ENCODE measurements at places on chromosomes 5 and 9. TPM values are rescaled to one million over a fixed set of nuclear protein-coding genes. Genes with fewer than 3 reads are reported as not detected.

GRCh38 chr5:82358457-82358856 is 80.3 kb upstream of the RPS23 start:
- peak; percentile 83 for DNase-seq

- DNase-seq = no peak
Observed at GRCh38 chr5:62450259-62450658, 37.7 kb downstream of the IPO11 start.

DNA sequence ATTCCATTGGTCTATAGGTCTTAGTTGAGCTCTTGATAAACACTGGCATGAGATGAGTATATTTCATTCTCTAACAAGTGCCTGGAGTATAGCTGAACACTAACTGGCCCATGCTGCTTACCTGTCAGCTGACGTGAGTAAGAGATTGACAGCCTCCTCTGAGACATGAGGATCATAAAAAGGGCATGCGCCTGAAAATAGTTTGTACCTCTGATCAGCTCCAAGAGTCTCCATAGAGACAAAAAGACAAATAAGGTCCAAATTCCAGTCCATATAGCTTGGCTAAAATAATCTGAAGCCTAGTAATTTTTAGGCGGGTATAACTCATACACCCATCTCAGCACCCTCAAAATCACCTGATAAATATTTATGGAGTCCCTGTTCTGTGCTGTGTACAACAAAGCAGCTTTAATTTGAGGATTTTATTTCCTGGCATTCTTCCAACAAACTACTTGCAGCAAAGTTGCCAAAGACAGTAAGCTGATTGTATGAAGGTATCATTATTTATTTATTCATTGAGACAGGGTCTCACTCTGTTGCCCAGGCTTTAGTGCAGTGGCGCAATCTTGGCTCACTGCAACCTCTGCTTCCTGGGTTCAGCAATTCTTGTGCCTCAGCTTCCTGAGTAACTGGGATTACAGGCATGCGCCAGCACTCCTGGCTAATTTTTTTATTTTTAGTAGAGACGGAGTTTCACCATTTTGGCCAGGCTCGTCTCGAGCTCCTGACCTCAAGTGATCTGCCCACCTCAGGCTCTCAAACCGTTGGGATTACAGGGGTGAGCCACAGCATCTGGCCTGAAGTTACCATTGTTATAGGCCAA is 16.2 kb upstream of the FSD1L start:
- no peak for DNase-seq

DNA sequence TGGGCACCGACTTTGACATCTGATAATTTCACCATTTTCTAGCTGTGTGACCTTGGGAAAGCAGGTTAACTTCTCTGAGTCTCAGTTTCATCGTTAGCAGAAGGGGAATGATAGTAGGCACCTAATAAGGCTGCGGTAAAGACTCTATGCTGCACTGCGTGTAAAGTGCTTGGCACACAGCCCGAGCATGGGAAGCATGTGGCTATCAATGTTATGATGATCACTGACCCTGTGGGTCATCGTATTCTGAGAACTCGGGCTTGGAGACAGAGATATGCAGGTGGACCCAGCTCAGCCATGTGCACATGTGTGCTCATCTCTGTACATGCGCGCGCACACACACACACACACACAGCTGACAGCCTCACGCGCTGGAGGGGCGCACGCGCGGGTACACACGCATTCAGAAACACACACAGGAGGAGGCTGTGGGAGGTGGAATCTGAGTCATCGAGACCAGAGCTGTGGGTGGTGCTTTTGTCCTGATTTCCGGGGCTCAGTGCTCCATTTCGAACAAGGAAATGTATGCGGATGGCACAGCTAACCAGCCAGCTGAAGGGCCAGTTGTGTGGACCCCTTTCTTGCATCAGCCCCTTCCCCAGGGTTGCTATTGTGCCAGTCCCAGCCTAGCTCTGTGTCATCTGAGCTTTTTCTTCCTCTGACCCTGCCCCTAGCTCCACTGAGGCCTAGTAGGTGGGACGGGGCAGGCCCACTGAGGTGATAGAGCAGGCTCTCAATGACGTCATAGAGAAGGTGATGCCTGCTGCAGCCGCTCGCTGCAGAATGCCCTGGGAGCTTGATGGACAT is 11.1 kb upstream of the ARAP3 start:
- DNase-seq = no peak

DNA sequence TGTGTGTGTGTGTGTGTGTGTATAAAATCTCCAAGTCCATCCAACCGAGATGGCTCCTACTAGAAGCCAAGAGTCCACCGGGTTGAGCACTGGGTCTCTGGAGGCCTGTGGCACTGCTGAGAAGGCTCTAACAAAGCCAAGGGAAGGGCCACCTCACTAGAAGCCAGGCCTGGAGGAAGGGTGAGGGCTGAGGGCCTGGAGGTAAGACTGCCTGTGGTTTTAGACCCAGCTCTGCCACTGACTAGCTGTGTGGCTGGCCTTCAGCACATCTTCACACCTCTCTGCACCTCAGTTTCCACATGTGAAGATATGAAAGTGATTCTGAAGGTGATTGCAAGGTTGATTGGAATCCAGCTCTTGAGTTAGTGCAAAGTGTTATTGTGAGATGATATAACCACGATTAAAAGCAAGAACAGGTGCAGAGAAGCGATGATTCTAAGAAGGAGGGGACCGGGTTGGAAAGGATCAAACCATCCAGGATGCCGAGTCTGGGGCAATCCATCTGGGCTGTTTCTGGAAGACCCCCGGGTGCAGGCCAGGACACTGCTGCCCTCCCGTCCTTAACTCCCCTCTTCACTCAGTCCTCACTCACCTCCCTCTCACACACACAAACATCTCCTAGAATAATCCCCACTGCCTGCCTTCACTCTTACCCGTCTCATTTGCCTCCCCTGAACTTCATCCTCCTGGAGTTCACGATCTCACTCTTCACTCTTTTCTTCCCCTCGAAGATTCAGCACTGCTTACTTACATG is 2.3 kb downstream of the IL4 start:
- no peak for DNase-seq

Gene FAM193B
- 74.1 TPM for total RNA-seq

GRCh38 chr9:73152953-73153352 is 1.3 kb downstream of the ANXA1 start:
- no peak for DNase-seq

DNA sequence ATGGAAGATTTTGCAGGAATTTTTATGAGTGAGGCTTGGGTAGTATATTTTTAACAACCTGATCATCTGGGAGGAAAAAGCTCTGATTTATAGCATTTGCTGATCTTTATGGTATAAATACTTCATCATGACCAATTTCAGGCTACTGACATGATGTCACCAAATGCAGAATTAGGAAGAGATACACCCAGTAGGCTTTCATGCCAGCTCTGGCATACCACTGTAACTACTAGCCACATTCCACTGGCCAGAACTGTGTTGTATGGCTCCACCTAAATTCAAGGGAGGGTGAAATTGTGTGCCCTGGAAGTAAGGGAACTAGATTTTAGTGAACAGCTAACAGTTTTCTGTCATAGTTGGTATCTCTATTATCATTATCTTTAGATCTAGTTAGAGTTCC is 17.6 kb downstream of the AP3S1 start:
- DNase-seq = no peak

Gene SPINK4
- total RNA-seq = not detected

DNA sequence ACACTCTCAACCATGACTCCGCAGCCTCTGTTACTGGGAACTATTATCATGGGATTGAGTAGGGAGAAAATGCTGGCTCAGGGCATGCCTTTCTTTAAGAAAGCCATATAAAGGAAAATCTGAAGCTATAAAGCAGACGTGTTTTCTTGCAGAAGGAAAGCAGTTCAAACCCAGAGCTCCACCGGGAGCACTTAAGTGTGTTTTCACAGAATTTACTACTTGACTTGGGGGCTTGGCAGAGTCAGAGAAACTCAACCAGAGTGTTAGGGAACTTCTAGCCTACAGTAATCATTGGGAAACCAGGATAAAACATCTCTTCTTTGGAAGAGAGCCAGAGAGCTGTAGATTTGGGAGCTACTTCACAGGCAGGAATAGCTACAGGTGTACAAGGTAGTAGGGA is 283.4 kb upstream of the ADRA1B start:
- no peak for DNase-seq

DNA sequence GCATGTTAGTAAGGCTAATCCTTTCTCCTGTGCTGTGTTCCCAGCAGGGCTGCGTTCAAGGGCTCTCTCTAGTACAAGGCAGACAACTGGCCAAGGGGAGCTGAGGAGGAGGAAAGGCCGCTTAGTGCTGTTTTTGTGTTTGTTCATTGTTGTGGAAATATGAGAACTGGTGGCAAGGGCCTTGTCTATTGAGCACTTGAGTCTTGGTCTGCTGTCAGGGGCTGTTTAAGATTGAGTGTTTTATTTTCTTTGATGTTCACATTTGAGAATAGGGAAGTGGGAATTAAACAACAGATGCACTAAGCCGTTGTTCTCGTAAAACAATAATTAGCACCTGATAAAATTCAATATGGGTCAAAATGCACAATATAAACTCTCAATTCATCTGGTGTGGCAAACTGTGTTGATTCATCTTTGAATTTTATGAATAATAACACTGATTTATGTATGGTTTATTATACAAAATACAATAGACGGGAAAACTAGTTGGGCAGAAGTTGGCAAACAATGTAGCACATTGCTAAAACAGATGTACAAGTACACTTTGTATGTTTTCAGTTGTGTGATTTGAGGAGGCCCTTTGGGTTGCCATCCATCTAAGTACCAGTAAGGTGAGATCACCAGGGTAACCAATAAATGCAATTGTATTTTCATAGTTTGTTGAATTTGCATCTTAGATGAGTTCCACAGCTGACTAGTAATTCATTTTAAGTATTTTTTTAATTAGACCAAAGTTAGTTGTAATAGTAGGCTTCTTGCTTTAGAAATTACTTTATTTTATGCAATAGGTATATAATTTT is 97.6 kb upstream of the GRHPR start:
- no peak for DNase-seq

- DNase-seq = peak; percentile 35
Observed at GRCh38 chr9:4678679-4679267, 596 bp upstream of the CDC37L1 start.

DNA sequence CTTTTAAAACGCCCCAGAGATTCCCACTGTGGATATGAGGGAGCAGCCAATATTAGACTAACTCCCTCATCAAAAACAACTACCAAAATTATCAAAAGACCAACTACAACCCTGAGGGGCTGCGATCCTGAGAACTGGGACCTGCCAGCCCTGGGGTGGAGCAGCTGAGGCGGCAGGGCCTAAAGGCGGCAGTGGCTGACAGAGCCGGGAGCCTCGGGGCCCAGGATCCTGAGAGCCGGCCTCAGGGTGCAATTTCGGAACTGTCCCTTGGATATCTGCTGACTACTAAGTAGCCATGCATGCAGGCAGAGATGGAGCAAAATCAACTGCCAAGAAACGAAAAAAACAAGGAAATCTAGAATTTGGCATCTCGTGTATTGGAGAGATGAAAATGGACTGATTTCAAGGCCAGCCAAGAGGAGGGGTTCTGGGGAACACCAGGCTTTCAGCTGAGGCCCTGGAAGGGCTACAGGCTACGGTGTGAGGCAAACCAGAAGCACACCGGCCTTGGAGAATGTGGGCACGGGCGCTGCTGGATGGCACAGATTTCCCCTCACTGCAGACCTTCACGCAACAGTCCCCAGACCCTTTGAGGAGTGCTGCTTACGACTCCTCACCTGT is 63.6 kb upstream of the UBAC1 start:
- no peak for DNase-seq

Gene HBEGF
- total RNA-seq = 32.5 TPM

DNA sequence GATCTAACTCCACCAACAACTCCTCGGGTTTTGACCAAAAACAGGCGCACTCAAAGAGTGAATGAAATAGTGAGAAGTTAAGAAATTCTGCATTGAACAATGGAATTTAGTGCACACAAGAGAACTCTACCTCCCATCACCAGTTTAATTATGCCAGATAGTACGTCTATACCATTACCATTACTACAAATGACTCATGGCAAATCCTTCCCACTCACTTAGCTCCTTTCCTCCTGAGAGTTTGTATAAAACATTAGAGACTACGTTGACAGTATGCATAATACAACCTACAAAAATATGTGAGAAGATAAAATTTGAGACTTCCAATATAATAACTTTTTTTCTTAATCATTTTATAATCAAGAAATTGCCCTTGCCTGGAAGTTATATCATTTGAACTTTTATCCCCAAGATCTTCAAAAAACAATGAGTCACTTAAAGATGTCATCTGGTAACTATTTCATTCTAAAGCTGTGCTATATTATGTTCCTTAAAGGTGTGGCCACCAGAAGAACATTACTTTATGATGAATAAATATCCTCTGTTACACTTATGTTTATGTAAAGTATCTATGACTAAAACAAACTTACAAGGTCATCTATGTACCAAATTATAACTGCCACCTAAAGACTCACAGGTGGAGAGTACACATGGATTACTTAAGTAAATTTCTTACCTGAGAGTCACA is 297.9 kb upstream of the PTGER4 start:
- peak; percentile 90 for DNase-seq

- no peak for DNase-seq
Observed at GRCh38 chr5:73300337-73301207, 127.6 kb downstream of the TMEM174 start.

Gene AFAP1L1
- 23.2 TPM for total RNA-seq

Gene FLT4
- total RNA-seq = not detected

Gene CDX1
- total RNA-seq = not detected

- DNase-seq = peak; percentile 23
Observed at GRCh38 chr9:110886832-110887231, 151.4 kb downstream of the LPAR1 start.

GRCh38 chr9:70427161-70427945 is 12.9 kb upstream of the KLF9 start:
- no peak for DNase-seq

DNA sequence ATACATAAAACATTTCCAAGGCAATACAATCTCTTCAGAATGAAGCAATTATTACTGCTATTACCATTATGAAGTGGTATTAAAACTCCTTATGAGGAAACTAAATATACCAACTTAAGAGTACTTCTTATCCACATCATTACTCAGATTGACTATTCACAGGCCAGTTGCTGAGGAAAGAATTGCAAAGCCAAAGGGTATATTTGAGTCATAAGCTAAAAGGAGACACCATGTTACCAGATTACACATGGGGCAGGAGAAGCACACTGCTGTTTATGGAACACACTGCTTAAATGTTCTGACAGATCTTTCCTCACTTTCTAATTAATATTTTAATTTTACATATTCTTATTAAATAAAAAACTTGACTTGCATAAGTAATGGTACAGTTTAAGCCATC is 1726.4 kb upstream of the NUDT12 start:
- no peak for DNase-seq

DNA sequence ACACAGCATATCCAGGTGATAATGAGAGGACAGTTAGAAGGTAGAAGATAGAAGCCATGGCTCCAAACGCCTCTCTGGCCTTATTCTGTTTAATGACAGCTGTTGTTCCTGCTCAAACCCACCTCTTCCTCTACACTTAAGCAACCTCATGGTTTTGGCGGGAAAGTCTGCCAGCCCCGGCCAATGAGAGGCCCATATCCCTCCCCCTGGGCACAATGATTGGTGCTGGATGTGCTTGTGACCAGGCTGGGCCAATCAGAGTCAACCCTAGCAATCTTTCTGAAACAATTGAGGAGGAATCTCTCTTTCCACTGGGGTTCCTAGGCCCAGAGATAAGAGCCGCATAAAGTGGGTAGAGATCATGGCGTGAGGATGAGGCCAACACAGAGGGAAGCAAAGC is 4.8 kb upstream of the GFI1B start:
- DNase-seq = no peak

- DNase-seq = no peak
Observed at GRCh38 chr5:178422400-178422775, 167.8 kb downstream of the COL23A1 start.

Gene RNF208
- total RNA-seq = not detected

Gene DRD1
- total RNA-seq = not detected
